ENCODE measurements at places on chromosomes 4 and X.

- no peak for DNase-seq
Observed at GRCh38 chr4:88998001-88998400, 59.0 kb downstream of the FAM13A start.

GRCh38 chr4:146190456-146190855 lies 14.9 kb downstream of the LSM6 start:
- no peak for DNase-seq

DNA sequence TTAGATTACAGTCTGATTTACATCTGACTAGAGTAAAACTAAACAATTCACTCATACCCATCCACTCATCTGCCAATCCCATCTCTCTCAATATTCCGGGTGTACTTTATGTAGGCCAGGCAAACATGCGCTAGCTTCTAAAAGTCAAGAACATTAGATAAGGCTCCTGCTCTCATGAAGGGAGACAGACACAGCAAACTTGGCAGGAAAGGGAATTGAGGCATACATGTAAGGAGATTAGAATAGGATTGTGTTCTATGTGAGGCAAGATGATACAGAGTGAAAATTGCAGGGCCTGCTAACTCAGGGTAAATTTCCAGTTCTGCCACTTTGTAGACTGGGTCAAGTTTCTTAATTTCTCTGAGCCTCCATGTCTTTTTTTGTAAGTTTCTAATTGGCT lies 135.8 kb downstream of the CDS1 start:
- no peak for DNase-seq

- DNase-seq, result no peak
Observed at GRCh38 chr4:24578364-24578763, 6.0 kb downstream of the DHX15 start.

DNA sequence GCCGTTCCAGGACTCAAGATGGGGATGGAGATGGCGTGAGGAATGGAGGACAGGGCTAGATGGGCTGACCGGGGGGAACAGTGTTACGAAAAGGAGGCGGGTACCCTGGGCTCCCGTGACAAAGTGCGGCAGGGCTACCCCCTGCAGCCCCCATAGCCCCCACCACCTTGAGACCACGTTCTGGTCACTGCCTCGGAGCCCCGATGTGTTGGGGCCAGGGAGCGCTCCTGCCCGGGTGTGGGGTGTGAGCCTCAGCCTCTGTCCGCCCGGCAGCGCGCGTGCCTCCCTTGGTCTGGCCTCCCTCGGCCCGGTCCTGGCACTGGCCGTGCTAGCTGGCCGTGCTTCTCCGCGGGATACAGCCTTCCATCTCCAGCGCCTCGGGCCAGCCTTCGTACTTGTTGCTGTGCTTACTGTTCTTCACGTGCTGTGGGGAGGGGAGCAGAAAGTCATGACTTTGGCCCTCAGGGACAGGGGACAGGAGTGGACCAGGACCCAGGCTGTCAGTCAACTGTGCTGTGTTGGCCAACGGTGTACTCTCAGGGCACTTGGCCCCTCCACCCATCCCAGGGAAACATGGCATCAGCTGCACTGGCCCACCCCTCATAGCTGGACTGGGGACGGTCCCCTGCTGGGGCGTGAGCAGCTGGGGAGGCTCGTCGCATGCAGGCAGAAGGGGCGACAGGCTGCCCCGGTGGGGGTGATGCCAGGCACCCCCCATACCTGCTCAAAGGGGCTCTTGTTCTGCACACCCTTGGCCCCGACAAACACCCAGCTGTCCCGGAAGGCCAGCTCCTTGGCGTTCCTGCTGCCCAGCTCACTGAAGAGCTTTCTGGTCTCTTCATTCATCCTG lies 9.3 kb downstream of the FAM3A start:
- no peak for DNase-seq

GRCh38 chrX:127038065-127038464 lies 218.5 kb downstream of the PRR32 start:
- DNase-seq, result no peak

DNA sequence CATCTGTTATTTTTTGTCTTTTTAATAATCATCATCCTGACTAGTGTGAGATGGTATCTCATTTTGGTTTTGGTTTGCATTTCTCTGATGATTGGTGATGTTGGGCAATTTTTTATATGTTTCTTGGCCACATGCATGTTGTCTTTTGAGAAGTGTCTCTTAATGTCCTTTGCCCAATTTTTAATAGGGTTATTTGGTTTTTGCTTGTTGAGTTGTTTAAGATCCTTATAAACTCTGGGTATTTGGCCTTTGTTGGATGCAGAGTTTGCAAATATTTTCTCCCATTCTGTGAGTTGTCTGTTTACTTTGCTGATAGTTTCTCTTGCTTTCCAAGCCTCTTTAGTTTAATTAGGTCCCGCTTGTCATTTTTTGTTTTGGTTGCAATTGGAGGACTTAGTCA lies 152.1 kb upstream of the MED14 start:
- no peak for DNase-seq

DNA sequence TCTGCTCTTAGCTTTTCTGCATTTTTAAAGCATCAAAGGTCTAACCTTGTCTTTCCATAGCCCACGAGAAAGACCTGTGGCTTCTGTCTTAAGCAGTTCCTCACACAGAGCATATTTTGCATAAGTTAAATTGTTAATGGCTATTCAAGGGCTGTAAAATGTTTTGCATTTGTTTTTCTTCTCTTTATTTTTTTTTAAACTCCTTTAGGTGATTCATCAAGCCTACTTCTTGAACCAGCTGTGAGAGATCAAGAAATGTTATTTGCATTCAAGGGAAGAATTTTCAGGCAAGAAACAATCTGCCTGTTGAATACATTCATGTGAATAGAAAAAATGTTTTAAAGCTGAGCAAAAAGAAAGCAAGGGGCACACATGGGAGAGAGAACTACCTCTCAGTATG lies 423.8 kb upstream of the FRG1 start:
- no peak for DNase-seq

- no peak for DNase-seq
Observed at GRCh38 chrX:46298821-46299220, 246.4 kb downstream of the ZNF674 start.

DNA sequence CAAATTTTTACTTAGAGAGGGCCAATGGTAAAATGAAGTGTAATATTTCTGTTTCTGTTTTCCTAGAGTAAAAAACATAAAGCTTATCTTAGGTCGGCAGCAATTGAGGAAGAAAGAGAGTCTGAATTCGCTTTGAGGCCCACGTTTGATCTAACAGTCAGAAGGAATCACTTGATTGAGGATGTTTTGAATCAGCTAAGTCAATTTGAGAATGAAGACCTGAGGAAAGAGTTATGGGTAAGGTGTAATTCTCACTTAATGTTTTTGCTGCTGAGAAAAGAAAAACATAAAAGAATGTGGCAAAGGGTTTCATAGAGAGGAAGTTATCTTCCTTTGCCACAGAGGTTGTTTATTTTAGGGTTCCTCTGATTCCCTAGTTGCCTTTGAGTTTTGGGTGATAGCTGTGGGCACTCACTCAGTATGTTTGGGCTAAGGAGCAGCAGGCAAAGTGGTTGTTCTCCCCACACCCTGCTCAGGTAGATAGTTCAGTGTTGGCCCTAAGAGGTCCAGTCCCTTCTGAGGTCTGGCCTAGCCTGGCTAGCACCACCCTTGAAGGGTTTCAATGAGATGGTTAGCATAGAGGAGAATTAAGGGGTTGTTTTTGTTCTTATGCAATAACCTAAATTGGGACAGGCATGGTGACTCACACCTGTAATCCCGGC lies 32.3 kb downstream of the HERC5 start:
- DNase-seq, result no peak

All from midbrain (tissue), 1 donor.